Inflammatory macrophage treated with lipopolysaccharide for 4 hours (primary cell): ENCODE measurements at places on chromosomes 1 and 21.

DNA sequence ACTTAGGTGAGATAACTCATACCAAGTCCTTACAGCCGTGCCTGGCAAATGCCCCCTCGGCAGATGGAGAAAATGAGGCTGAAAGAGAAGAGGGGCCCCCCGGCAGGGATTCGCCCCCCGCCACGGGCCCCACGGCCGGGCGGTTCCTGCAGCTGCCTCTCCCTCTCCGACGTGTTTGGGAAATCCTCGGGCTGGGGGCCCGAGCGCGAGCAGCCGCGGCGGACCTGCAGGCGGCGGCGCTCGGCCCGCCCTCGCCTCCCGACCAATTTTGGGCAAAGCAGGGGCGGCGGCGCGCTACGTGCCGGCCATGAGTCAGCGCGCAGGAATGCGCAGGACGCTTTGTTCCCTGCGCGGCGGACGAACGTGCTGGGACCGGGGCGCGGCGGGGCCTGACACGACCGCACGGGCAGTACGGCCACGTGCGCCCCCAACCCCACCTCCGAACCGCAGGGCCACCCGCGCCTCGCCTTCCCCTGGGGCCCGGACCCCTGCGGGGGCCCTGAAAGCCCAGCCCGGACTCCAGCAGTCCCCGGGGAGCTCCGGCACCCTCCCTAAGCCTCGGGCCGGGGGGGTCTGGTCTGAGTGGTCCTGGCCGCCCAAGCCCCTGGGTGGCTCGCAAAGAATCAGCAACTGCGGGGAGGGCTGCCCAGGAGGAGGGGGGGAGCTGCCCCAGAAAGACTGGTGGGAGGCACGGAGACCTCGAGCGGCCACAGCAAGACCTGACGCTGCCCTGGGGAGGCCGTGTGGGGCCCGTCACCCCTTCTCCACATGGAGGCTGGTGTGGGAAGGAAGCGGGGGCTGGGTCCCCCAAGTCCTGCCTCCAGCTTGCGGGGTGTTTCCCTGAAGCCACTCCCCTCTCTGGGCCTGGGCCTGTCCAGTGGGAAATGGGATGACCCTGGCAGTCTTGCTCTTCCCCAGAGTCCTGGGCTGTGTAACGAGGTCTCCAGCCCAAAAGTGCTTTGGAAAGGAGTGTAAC is 11.9 kb upstream of the EDN2 start:
- DNase-seq: peak; percentile 40

DNA sequence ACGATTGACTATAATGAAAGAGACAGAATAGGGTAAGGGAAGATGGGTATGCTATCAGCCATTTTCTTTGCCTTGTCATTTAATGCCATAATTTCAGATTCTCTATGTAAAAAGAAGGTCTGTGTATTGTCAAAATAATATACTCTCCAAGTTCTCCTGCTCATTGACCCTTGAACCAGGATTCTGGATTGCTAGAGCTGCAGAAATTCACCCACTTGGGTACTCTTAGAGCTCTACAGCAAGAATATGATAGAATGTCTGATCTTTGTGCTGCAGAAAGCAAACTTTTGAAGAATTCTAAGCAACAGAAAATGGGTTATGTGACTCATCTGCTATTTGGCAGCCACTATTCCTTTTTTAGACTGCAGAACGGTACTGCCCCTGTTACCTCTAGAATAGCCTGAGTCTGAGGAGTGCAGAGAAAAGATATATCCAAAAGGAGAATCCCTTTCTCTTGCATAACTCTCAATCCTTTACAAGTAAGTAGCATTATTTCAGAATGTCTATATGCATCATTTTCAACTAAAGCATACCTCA is 78.2 kb upstream of the TENT5C start:
- no peak for DNase-seq

- DNase-seq: no peak
Measured at GRCh38 chr1:115877511-115877910, 36.6 kb upstream of the NHLH2 start.

- DNase-seq: no peak
Measured at GRCh38 chr21:21165063-21165645, 166.9 kb downstream of the NCAM2 start.

- DNase-seq: no peak
Measured at GRCh38 chr1:46174448-46175231, at the start of gene TSPAN1. Gene TSPAN1 (plus strand): TSS chr1:46175087. CDS start chr1:46181108, 6,021 bp downstream.

GRCh38 chr1:240705579-240705978 is 93.6 kb upstream of the GREM2 start:
- DNase-seq: no peak

DNA sequence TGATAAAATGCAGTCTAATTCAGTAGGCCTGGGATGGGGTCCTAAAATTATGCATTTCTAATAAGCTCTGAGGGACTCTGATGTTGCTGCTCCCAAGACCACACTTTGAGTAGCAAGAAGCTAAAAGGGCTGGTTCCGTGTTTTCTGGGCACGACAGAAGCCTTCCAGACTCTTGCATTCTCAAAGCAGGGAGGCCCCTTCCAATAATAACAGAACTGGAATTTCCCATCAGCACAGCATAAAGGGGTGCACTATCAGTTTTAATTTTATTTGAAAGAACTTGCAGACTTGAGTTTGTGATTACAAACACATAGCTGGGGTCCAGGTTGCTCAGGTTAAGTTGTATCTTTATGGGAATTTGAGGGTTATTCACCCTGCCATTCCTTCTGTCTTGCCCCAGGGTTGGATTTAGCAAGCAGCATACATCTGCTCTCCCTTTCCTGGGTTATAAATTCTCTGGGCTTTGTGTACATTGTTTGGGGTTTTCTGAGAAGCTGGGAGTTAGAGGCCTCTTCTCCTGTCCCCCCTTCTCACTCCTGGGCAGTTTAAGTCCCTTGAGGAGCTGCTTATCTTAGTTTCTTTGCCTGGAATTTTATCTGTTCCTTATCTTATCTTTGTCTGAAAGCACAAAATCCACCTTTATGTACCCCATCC is 94.2 kb upstream of the SLC2A1 start:
- no peak for DNase-seq

DNA sequence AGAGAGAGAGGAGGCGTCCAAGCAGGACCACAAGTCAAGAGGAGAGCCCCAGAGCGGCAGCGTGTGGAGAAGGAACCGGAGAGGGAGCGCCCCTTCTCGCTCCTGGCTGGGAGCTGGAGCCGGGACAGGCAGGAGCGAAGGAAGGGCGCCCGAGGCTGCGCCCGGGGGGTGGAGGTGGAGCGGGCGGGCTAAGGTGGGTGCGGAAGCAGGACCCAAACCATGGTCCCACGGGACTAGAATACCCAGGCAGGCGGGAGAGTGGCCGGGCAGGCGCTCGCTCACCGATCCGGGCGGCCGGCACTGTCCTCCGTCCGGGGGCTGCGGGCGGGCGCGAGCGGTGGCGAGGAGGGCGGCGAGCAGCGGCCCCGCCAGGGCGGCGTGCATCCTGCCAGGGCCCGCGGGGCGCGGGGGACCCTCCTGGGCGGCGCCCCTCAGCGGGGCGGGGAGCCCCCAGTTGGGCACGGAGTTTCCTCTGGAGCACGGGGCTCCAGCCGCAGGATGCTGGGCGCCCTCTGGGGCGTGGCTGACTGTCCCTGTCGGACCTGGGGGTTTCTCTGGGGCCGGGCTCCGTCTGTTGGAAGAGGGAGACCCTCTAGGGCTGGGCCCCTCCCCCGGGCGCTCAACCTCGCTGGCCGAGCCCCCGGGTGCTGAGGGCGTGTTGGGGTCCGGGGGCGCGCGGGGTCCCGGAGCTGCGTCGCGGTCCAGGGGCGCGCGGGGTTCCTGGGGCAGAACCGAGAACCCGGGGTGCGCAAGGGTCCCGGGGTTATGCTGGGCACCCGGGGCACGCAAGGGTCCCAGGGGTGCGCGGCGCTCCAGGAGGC is 569 bp downstream of the TRABD2B start:
- DNase-seq: no peak

DNA sequence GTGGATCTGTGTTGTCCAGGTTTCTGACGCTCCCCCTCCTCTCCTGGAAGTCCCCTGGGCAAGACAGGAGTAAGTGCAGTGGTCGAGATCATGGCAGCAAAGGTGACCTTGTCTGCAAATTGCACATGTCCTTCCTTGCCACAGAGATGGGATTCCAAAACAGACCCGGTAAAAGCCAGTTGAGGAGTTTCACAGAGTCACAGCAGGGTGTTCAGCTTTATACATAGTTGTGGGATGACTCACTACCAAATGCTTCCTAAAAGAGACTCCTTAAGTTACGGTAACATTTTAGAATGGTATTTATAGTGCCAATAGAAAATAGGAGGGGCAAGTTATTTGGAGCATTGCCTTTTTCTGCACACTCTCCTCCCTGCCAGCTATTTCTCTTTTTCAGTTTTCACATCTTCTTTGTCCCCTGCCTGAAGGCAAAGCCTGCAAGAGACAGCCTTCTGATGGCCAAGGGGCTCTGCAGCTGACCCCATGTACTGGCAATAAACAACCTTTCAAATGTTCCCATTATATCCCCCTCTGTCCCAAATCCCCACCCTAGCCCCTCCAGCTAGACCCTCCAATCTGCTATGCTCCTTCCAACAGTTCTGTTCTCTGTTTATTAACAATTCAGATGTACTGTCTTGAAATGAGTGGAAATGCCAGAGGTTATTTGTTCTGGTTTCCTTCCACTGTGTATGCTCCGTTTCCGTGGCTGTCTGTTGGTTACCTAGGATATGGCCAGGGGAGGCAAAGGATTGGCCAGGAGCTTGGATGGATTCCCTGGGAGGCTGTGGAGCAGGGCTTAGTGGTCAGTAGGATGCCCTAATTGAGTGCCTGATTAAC is 115.0 kb downstream of the TGFB2 start:
- DNase-seq: peak; percentile 21

DNA sequence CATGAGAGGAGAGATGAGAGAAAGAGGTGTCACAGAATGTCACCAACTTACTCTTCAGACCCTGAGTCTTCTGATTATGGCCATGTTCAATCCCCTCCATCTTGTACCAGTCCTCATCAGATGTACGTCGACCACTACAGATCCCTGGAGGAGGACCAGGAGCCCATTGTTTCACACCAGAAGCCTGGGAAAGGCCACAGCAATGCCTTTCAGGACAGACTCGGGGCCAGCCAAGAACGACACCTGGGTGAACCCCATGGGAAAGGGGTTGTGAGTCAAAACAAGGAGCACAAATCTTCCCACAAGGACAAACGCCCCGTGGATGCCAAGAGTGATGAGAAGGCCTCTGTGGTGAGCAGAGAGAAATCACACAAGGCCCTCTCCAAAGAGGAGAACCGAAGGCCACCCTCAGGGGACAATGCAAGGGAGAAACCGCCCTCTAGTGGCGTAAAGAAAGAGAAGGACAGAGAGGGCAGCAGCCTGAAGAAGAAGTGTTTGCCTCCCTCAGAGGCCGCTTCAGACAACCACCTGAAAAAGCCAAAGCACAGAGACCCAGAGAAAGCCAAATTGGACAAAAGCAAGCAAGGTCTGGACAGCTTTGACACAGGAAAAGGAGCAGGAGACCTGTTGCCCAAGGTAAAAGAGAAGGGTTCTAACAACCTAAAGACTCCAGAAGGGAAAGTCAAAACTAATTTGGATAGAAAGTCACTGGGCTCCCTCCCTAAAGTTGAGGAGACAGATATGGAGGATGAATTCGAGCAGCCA is 8.0 kb downstream of the ELOA start:
- DNase-seq: peak; percentile 64

- no peak for DNase-seq
Measured at GRCh38 chr21:29018540-29018939, 609 bp downstream of the RWDD2B start.

- no peak for DNase-seq
Measured at GRCh38 chr1:239587066-239587465, 200.7 kb downstream of the CHRM3 start.

GRCh38 chr1:240800291-240800690 is 188.3 kb upstream of the GREM2 start:
- DNase-seq: no peak

DNA sequence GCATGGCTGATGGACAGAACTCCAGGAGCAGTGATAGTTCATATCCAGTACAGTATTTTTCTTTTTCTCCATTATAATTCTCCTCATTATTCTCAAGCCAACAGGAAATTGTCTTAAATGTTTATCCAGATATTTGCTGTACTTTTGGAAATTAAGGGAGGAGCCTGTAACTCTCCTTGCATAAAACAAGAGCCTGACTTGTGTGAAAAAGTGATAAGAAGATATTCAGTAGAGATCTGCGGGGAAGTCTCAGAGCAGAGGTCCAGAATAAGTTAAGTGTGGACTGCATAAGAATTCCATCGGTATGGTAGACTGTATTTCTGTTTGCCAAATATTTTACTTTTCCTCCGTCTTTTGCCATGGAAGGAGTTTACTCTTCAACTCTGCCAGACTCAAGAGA is 70.2 kb downstream of the BACH1 start:
- no peak for DNase-seq

- DNase-seq: no peak
Measured at GRCh38 chr1:184673305-184673704, 81.4 kb downstream of the EDEM3 start.

DNA sequence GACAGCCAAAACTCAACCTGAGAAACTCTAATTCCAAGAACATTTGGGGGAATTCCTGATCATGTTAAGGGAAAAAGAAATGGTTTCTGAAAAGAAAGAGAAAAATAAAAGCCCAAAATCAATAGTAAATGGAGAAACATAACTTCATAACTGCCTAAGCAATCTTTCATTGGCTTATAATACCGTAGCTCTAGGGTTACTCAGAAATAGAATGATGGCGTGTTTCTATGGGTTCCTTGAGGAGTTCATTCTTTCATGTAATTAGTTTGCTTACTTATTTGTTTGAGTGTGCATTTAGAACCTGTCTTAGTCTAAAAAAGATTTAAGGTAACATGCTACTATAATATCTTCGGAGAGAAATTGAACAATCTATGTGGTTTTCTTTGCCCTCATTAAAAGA is 37.5 kb upstream of the FBXO28 start:
- DNase-seq: no peak

DNA sequence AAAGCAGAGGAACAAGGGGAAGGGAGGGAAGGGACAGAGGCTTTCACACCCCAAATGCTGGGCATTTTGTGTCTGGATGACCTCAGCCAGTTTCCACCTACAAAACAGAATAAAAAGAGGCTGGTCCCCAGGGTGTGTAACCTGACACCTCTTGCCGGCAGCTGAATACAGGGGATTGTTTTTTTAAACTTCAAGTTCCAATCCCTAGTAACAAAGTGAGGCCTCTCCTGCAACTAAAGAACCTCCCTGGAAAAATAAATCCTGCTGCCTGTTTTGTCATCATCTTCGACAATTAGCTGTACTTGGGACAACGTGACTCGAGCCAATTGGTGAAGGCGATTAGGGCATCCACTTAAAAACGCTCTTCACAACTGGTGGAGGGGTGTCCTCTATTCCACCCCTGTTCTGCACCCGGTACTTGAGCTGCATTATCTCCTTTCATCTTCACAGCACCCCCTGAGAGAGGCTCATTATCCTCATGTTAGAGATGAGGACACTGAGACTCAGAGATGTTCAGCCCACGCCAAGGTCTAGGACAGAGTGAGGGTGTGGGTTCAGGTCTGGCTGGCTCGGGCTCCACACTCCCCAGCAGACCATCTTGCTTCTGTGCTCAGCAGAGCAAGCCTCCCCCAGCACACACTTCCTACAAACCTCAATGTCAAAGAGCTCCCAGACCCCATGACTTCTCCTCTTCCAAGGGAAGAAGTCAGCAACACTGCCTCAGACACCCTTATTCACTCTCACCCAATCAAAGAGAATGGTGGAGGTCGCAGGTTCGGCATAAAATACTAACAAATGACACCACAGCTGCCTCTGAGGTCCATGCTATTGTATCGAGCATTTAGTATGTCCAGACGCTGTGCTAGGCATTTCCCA is 15.2 kb downstream of the ITPKB start:
- no peak for DNase-seq

GRCh38 chr21:26125433-26126167 is 45.0 kb downstream of the APP start:
- DNase-seq: no peak
